ENCODE measurements at places on chromosomes 16 and 17.

DNA sequence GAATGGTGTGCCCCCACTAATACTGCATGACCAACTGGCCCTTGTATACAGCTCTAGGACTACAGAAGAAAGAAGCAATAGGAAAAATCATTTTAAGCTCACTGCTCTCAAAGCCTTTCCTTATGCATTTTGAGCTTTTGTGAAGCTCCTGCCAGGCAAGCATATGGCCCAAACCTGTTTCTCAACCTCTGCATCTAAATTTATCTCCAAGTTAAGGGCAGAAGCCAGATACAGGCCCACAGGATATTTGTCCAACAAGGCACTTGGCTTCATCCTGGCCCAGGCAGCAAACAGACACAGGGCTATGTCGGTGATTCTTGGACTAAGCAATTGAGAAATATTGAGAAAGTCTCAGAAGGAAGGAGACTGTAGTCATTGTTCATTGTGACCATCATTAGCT lies 43.9 kb downstream of the CCT6B start:
- no peak for DNase-seq

GRCh38 chr17:3944485-3945388 lies 19.5 kb downstream of the ATP2A3 start:
- peak; percentile 39 for DNase-seq

DNA sequence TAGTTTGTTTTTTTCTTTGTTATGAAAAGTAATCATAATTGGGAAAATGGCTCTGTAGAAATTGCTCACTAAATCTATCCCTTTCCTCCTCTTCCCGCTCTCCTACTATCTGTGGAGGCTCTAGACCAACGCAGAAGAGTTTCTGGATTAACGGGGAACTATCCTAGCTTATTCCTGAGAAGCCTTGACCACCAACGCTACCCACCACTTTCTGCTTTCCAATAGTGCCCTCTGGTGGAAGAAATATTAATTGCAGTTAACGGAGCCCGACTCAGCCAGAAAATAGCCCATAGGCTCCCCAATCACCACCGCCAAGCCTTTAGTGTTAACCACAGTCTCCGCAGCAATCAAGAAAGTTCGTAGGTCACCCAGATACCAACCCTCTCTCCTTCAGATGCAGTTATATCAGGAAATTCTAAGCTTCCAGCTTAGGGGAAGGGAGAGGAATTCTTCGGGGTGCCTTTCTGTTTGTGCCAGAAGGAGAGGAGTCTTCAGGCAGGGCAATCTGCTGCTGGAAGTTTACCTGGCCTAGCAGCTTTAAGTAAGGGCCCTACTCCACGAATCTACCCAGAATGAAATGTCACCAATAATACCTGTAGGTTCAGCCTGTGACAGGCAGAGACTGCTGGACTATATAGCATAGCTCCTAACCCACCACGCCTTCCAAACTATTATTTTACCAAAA lies 23.0 kb upstream of the NSRP1 start:
- no peak for DNase-seq

GRCh38 chr17:77600346-77600745 lies 358.2 kb upstream of the TNRC6C start:
- DNase-seq: no peak

DNA sequence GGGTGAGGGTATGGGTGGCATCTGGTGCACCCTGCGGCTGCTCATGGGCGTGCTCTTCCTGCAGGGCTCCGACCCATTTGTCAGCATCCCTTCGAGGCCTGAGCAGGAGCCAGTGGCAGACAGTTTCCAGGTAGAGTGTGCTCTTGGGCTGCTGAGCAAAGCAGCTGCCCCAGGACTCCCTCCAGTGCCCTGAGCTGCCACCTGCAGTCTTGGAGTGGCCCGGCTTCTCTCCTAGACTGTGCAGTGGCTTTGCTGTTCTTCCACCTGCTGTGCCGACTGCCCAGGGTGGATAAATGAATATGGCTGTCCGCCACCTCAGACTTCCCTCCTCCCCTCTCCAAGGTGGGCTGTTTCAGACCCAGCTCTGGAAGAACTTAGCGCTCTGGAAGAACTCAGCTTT lies 10.8 kb upstream of the JPT2 start:
- no peak for DNase-seq

GRCh38 chr16:21590287-21590686 lies 9.1 kb upstream of the METTL9 start:
- no peak for DNase-seq

GRCh38 chr16:87602001-87602775 lies at the start of gene JPH3:
TSS of gene JPH3 (plus strand) at chr16:87602508. CDS start at chr16:87603147, 639 bp downstream.
- no peak for DNase-seq

- no peak for DNase-seq
These were observed 1.6 kb downstream of the CMIP start for GRCh38 chr16:81445966-81446906.

DNA sequence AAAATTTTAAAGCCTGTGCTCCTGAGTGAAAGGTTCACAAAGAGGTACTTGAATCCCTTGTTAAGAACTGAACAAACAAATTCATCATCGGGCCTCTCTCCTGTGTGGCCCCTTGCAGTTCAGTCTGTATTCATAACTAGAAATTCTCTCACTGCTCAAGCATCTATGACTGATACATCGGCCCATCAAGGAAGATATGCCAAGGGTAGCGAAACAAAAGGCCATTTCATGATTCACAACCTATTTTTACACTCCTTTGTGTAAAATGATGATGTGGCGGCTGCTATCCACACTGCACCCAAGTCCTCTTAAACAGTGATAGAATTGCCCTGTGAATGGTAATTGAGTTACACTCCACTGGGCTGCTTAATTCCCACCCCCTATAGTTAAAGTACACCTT lies 204.6 kb downstream of the STX8 start:
- DNase-seq: no peak

DNA sequence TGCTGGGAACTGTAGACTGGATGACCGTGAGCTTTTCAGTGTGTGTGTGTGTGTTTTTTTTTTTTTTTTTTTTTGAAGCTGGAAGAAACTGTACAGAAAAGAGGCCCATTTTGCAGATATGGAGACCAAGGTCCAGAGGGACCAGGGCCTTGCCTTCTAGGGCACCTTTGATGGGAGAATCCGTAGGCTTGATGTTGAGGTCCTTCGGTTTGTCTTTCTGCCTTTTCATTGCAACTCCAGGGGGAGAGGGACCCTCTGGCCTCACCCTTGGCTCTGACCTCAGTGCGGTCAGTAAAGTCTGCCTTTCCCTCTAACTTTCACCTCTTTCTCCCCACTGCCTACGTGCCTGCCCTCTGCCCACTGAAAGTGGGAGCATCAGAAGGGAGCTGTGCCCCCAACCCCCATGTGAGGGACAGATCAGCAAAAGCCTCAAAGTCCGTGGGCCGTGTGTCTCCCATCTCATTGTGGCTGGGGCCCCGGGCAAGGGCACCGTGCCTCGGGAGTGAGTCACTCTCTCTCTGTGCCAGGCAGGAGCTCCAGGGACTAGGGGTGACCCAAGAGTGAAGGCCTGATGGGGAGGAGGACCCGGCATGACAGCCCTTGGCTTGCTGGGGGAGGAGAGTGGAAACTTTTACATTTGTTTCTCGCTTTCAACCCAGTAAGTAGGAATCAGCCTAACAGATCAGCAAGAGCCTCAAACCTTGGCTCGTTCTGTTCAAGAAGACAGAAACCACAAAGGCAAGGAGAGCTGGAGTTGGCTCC lies 123.6 kb downstream of the CMIP start:
- DNase-seq: no peak

- no peak for DNase-seq
These were observed 372.3 kb upstream of the SALL1 start for GRCh38 chr16:51523400-51523799.

- no peak for DNase-seq
These were observed 550 bp upstream of the RNF213 start for GRCh38 chr17:80260069-80260535.

DNA sequence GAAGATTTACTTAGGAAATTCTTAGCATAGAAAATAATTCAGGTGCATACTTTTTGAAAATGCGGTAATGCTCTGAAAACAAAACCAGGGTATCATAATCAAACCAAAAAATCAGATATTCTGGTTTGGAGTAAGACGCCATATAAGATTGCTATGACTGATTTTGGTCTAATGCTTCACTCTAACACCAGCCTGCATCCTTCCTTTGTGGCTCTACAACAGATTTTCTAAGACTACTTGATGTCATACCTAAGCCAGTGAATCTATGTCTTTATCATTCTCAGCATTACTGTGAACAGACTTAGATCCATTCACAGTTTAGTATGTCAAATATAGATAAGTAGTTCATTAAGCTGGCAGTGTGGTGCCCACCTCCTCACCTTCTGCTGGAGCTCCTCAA lies 590 bp downstream of the KRT33B start:
- DNase-seq: no peak

- no peak for DNase-seq
These were observed 221.1 kb downstream of the FTO start for GRCh38 chr16:53925107-53925410.

- DNase-seq: no peak
These were observed 554.3 kb upstream of the HSBP1 start for GRCh38 chr16:83253521-83253920.

GRCh38 chr17:2749784-2750181 lies 331 bp upstream of the CCDC92B start:
- DNase-seq: peak; percentile 15

GRCh38 chr17:2594722-2595599 lies 1.5 kb downstream of the PAFAH1B1 start:
- DNase-seq: no peak

DNA sequence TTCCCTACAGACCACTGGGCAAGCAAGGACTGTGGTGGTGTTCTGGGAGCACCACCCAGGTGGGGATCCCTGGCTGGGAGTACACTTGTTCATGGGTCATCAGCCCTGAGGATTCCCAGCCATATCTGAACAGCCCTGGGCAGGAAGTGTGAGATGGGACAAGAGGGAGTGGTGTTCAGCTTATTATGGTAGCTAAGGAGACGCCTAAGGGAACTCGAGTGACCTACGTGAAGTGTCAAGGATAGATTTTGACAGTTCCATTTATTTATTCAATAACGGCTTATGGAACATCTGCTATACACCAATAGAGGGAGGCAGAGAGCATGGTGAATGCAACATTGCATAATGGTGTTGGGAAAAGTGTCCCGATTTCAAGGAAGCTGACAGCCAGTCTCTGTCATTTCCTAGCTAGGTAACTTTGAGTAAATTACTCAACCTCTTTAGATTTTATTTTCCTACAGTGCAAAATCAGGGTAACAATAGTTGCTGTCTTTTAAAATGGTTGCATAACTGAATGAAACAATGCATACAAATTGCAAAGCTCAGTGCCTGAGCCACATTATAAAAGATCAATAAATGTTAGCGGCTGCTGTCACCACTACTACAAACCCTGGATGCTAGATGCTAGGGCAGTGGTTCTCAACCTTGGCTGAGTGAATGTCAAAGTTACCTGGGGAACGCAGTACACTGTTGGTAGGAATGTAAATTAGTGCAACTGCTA lies 534.1 kb downstream of the GRIN2A start:
- DNase-seq: no peak

DNA sequence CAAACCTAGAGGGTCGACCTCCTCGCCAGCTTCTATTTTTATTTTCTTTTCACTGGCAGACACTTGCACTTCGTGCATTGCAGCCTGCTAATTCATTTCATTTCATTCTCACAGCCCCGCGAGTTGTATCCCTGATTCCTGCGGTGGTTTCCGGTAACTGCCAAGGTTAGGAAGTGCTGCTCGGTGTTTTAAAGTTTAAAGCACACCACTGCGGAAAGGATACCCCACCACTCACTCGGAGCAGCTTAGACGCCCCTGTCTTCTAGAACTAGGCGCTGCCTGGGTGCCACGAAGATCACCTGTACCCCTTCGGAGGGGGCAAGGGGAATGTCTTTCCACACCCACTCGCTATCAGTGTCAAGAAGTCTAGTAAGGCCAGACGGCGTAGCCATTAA lies 509 bp downstream of the CNEP1R1 start:
- peak; percentile 2 for DNase-seq

- DNase-seq: no peak
These were observed 82.3 kb downstream of the TBC1D16 start for GRCh38 chr17:79953335-79953734.

- no peak for DNase-seq
These were observed 25.3 kb downstream of the CDK5RAP3 start for GRCh38 chr17:47996201-47996600.

- no peak for DNase-seq
These were observed 2.1 kb downstream of the SAMD14 start for GRCh38 chr17:50127697-50128361.

DNA sequence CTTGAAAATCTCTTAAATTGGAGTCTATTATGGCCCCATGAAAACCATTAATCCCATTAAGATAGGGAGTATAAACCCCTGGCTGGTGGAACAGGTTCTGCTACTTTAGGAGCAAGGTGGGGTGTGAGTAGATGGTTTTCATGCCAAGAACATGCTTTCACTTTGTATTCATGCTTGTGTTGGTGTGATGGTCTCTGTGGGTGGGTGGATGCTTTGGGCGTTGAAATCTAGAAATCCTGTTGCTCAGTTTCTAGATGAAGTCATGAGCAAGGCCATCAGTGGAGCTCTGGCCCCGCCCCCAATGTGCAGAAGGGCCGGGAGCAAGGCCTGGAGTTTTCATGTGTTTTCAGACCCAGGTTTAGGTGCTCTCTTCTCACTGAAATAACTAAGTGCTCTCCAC lies 20.1 kb downstream of the PLD6 start:
- DNase-seq: no peak

Measured in activated CD8-positive, alpha-beta memory T cell treated with anti-CD3 and anti-CD28 coated beads for 1 hour (primary cell).